ENCODE measurements at places on chromosomes 1 and 21.

- DNase-seq = no peak
Measured at GRCh38 chr1:237664348-237664747, 226.4 kb downstream of the ZP4 start.

DNA sequence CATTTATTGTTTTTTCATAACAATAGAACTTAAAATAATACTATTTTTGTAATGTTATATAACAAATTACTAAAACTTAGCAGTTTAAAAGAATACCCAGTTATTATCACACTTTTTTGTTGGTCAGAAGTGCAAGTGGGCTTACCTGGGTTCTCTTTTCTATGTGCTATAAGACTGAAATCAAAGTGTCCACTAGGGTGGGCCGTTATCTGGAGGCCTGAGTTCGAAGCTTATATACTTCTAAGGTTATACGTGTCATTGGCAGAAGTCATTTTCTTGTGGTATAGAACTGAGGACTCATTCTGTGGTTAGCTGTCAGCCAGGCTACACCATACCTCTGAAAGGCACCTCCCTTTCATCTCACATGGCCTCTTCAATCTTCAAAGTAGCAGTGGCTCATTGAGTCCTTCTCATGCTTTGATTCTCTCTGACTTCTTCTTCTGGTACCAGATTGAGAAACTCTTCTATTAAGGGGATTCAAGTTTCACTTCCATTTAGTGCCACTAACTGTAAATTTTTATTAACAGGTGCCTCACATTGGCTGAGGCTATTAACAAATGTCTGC lies 414.3 kb downstream of the AMY1C start:
- DNase-seq = no peak

DNA sequence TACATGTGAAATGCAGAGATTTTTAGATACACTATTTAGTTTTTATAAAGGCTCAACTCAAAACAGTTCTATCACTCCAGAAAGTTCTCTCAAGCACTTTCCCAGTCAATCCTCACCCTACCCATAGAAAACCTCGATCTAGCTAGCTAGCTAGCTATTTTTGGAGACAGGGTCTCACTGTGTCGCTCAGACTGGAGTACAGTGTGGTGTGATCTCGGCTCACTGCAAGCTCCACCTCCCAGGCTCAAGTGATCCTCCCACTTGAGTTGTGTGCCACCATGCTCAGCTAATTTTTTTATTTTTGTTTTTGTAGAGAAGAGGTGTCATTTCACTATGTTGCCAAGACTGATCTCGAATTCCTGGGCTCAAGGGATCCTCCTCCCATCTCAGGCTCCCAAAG lies 236.9 kb downstream of the RERE start:
- no peak for DNase-seq

GRCh38 chr1:232917053-232917452 lies 33.4 kb upstream of the NTPCR start:
- no peak for DNase-seq

GRCh38 chr1:66400660-66401059 lies 133.3 kb upstream of the SGIP1 start:
- no peak for DNase-seq

GRCh38 chr21:46325073-46325912 lies 1.3 kb downstream of the PCNT start:
- DNase-seq = peak; percentile 27

GRCh38 chr1:211522804-211523203 lies 30.8 kb upstream of the RD3 start:
- no peak for DNase-seq

DNA sequence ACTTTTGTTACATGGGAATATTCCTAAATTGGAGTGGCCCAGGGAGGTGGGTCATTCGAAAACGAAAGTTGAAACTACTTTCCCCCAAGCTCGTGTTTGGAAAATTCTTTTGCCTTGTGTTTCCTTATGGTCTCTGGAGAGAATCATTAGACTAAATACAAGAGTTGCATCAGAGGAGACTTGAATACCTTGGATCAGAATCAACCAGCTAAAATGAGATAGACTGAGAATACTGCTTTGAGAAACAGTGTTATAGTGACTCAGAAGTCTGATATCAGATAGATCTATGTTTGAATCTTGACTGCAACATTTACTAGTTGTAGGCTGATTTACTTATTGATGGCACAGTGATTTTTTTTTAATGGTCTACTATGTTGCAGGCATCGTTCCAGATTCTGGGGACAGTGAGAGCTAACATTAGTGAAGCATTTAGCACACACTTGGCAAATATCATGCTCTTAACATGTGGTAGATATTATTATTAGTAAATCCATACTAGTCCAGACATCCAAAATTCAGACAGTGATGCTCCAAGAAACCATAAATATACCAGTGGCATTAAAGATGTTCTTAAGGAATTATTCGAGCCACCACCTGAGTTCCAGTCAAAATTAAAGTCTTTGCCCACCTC lies 12.9 kb upstream of the ACTN2 start:
- DNase-seq = no peak

DNA sequence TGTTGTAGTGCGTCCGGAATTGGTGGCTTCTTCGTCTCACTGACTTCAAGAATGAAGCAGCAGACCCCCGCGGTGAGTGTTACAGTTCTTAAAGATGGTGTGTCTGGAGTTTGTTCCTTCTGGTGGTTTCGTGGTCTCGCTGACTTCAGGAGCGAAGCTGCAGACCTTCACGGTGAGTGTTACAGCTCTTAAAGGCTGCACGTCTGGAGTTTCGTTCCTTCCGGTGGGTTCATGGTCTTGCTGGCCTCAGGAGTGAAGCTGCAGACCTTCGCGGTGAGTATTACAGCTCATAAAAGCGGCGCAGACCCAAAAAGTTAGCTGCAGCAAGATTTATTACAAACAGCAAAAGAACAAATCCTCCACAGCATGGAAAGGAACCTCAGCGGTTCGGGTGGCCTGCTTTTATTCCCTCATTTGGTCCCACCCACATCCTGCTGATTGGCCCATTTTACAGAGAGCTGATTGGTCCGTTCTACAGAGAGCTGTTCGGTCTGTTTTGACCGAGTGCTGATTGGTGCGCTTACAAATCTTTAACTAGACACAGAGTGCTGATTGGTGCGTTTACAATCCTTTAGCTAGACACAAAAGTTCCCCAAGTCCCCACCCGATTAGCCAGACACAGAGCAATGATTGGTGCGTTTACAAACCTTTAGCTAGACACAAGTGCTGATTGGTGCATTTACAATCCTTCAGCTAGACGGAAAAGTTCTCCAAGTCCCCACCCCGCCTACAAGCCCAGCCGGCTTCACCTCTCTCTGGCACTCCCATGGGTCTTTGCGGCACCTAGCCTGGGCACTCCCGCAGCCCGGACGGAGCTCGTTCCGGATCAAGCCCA lies 49.6 kb upstream of the KRTAP19-8 start:
- no peak for DNase-seq

DNA sequence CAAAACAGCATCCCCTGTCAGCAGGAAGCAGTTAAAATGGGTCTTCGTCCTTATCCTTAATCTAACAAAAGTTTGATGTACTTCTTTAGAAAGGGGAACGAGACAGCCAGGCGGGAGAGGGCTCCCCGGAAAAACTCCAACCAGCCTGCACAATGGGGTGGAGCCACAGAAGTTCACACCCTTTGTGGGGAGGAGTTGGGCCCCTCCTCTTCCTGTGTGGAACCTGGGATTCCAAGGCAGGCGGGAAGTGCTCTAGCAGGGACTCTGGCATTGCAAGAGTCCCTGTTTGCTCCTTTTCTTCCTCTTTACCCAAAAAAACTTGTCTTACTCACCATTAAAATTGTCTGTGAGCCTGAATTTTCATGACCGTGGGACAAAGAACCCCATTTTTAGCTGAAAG lies 47.7 kb downstream of the FCRL5 start:
- DNase-seq = no peak

GRCh38 chr1:58572690-58573089 lies 4.4 kb downstream of the TACSTD2 start:
- no peak for DNase-seq

DNA sequence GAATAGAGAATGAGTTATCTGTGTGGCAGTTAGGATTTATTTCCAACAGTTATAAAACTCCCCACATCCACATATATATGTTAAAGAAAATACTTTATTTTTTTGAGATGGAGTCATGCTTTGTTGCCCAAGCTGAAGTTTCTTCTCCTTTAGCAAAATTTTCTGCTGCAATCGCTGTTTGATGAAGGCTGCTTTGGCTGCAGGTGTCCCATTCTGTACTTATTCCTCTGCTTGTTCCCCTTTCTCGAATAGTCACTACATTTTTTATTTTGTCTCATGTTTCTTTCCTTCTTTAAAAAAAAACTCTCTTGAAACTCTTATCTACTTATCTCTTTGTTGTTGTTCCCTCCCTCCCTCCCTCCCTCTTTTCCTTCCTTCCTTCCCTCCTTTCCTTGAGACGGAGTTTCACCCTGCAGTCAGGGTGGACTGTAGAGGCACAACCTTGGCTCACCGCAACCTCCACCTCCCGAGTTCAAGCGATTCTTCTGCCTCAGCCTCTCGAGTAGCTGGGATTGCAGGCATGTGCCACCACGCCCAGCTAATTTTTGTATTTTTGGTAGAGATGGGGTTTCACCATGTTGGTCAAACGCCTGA lies 10.6 kb downstream of the OR2W3 start:
- DNase-seq = no peak

DNA sequence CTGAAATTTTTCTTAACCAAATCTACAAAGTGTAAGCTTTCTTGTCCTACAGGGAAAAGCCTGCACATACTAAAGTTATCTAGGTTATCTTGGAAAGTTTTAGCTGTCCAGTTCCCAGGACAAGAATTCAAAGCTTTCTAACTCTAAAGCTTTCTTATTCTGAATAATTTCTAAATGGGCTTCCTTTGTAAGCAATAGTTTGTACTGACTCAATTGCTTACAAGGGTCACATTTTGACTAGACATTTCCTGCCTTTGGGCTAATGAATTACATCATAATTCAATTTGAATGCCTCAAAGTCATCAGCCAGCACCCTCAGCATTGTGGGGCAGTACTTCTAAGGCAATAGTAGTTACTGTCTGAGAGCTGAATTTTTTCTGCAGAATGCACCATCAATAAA lies 223.0 kb downstream of the LTN1 start:
- no peak for DNase-seq

GRCh38 chr1:10530281-10530740 lies 55.6 kb downstream of the PEX14 start:
- DNase-seq = no peak

- no peak for DNase-seq
Measured at GRCh38 chr1:58907398-58907797, 123.6 kb upstream of the JUN start.

DNA sequence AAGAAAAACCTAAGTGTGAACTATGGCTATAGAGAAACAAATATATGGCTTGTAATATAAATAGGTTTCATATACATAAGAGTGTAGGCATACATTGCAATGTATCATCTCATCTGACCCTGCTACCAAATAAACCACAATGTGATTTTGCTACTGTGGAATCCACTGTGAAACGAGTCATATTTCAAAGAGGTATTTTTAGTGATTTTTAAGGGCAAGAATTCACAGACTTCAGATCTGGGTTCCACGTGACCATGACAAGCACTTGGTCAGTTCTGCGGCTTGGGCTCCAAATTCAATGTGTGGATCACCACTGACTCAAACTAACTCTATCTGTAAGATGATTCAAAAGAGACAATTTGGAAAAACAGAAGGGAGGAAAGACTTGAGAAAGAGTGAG lies 147.0 kb upstream of the ERG start:
- no peak for DNase-seq

- no peak for DNase-seq
Measured at GRCh38 chr1:47643306-47644211, 205.7 kb downstream of the FOXD2 start.

- DNase-seq = no peak
Measured at GRCh38 chr1:84847253-84848250, 45.5 kb downstream of the LPAR3 start.

DNA sequence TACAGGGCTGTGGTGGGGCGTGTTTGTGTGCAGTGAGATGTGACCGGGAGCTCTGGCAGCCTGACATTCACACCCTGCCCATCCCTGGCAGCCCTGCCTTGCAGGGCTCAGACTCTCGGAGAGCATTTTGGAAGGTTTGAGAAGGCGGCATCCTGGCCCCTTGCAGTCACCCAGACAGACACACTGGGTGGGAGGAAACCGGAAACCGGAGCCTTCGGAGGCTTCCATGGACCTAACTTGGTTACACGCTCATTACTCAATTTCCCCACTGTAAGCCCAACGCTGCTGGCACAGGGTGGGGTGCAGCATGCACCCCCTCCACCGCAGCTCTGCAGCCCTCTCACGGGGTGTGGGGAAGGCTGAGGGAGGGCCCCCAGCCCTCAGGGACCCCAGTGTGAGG lies 22.2 kb upstream of the RSPO1 start:
- DNase-seq = no peak

- no peak for DNase-seq
Measured at GRCh38 chr1:184143449-184143848, 91.9 kb downstream of the TSEN15 start.

DNA sequence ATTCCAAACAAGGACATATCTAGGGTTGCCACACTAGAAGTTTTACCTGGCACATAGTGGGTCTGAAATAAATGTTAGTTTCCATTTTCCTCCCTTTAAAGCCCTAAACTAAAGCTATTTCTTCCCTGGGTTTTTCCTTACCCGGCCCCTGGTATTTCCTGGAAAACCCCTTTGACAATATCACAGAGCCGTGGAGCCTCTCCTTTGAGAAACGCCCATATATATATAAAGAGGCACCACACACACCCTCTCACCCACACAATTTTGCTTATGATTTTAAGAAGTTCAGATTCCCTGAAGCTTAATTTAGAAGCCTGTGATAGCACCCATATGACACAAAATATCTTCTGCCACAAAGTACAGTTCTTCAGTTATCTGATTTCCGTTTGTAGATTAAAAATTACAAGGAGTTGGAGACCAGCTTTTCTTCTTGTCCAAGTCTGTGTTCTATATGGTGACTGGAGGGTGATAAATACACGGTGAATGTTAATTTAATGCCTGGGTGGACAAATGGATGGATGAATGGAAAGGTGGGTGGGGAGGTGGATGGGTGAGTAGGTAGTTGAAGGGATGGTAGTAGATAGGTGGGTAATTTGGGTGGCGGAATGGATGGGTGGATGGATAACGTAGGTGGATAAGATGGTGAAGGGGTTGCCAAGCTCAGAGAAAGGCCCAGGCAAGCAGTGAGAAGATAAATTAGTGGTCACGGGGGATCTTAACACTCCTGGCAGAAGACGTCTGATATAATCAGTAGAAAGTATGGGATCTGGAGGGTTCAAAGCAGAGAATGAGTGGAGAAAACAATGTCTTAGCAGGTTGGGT lies 154.4 kb upstream of the FGGY start:
- no peak for DNase-seq

DNA sequence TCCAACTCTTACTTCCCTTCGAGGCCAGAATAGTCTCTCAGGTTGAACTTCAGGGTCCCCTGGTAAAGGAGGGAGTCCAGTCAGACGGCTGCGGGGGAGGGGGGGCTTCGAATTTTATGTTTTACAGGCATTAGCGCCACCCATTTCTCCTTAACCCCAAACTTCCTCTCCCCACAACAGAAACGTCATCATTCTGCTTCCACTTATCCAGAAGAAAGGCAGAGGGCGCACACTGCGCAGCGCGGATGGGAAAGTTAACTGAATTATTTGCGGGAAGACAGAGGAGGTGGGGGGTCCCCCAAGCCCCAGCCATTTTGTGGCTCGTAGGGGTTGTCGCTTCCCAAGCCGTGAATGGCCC lies 529 bp upstream of the PRMT2 start:
- no peak for DNase-seq

GRCh38 chr1:22540337-22540736 lies 23.0 kb upstream of the EPHA8 start:
- no peak for DNase-seq

GRCh38 chr1:54968551-54968950 lies 11.9 kb upstream of the TMEM61 start:
- DNase-seq = no peak

Data from natural killer cell (primary cell).